ENCODE measurements at places on chromosomes 16 and 17.

GRCh38 chr17:5508810-5509209 lies 22.4 kb downstream of the MIS12 start:
- peak; percentile 70 for DNase-seq

GRCh38 chr16:87303431-87303930 lies 13.7 kb downstream of the C16orf95 start:
- no peak for DNase-seq

DNA sequence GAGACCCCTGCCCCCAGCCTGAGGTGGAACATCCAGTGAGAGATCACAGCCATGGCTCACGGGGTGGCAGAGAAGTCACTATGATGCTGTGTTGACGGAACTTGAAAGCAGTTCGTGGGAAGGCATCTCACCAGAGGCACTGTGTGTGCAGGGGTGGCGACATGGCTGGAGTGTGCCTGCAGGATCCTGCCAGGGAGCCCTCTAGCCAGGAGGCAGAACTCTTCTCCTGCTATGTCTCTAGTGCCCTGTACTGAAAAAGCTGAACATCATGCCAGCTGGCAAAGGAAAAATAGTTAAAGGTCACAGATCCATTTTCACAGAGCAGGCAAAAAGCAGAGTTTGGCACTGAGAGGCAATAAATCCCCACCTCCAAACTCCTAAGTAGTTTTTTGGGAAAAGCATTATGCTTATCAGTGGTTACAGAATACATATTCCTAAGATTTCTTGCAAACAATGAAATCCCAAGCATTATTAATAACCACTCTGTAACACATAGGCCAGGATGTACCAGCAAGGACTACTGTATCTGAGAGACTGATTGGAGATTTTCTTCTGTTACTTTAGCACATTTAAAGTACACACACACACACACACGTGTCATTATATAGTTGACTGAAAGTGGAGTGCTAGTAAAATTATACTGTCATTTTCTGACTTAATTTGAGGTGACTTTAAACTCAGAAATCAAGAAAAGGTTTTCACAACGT lies 36.8 kb downstream of the TNRC6C start:
- DNase-seq, result no peak

GRCh38 chr16:14289692-14290340 lies 218.7 kb downstream of the MRTFB start:
- no peak for DNase-seq

GRCh38 chr17:16935786-16936185 lies 36.1 kb downstream of the TNFRSF13B start:
- no peak for DNase-seq

DNA sequence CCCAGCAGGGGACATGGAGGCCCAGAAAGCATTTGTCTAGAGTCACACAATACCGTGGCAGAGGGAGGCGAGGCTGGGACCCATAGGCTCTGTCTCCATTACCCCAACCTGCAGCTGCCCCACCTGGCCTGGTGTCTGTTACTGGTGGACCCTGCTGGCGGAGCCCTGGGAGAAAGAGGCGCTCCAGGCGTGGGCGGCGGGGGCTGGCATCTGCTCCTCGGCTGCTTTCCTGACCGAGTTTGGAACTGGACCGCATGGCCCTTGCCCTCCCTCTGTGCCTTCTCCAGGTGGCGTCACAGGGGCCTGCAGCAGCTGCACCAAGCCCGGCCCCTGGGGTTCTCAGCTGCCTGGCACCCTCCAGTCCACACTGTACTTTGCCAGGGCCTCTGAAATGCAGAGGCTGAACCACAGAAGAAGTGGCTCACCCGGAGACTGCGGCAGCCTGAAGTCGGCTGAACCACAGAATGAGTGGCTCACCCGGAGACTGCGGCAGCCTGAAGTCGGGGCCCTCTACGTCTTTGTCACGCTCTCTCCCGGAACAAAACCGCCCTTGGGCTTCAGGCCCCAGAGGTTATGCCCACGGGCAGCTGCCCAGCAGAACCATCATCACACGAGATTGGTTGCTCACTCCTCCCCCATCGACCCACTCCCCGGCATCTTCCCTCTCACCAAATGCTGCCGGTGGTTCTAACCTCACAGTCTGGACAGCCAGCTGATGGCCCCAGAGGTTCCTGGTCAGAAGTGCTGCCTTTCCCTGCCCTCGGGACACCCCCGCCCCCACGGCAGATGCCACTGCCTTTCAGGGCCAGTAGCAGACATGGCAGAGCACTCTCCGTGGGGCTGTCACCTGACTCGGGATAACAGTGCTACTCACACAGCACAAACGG lies 20.2 kb downstream of the CBFA2T3 start:
- no peak for DNase-seq

DNA sequence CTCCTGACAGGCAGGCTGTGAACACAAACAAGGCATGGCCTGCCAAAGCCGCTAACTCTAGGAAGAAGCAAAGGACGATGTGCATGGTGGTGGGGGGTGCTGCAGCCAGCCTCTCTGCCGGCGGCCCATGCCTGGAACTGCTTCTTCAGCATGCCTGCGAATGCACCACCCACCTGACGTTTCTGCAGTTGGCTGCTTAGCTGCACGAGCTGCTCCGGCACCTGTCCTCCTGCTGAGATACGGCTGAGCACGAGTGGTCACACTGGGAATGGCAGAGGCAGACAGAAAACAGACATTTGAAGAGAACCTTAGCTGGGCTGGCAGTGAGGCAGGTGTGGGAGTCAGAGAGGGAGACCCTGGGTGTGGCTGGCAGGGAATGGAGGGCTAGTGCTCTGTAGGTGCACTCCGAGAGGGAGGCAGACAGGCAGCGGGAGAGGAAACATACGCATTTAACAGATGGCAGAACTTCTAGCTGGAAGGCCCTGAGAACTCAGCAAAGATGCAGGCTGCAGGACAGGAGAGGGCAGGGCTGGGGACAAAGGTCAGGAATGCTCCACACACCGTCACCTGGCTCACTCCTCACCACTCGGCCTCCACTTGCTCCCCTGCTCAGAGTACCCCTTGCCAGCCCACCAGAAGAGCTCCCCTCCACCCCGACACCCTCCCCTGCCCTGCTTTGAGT lies 5.2 kb downstream of the FLCN start:
- DNase-seq, result no peak

GRCh38 chr17:40355123-40355803 lies 9.3 kb downstream of the GJD3 start:
- no peak for DNase-seq

GRCh38 chr16:10189861-10190390 lies 7.7 kb upstream of the GRIN2A start:
- DNase-seq, result no peak

DNA sequence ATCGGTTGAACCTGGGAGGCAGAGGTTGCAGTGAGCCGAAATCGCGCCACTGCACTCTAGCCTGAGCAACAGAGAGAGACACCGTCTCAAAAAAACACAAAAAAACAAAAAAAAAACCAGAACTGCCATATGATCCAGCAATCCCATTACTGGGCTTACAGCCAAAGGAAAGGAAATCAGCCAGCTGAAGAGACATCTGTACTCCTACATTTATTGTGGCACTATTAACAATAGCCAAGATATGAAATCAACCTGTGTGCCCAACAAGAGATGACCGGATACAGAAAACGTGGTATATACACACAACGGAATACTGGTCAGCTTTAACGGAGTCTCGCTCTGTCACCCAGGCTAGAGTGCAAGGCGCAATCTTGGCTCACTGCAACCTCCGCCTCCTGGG lies 14.6 kb downstream of the FANCA start:
- DNase-seq, result no peak

GRCh38 chr16:56298948-56299596 lies 107.8 kb downstream of the GNAO1 start:
- DNase-seq, result no peak

- DNase-seq, result no peak
Measured at GRCh38 chr17:77286391-77286640, 145.5 kb downstream of the SEC14L1 start.

GRCh38 chr16:46729326-46729995 lies 18.7 kb downstream of the MYLK3 start:
- no peak for DNase-seq

- DNase-seq, result no peak
Measured at GRCh38 chr16:86294535-86295196, 215.7 kb upstream of the FOXF1 start.

DNA sequence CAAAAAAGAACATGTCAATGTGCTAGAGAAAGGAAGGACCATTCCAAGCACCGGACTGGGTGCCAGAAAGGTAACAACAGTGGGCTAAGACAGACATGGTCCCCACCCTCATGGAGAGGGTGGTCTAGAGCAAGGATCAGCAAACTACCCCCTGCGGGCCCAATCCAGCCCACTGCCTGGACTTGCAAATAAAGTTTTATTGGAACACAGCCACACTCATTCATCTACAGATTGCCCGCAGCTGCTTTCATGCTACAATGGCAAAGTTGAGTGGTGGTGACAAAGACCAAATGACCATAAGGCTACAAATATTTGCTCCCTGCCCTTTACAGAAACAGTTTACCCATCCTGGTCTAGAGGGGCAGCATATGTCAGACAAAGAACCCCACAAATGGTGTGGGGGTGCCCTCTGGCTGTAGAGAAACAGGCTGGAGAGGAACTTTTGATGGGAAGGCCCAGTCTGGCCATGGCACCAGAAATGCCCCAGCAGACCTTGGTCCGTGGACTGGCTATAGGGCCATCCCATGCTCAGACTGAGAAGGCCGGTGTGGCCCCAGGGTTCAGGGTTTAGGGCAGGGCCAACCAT lies 15.2 kb downstream of the CDH5 start:
- DNase-seq, result no peak

DNA sequence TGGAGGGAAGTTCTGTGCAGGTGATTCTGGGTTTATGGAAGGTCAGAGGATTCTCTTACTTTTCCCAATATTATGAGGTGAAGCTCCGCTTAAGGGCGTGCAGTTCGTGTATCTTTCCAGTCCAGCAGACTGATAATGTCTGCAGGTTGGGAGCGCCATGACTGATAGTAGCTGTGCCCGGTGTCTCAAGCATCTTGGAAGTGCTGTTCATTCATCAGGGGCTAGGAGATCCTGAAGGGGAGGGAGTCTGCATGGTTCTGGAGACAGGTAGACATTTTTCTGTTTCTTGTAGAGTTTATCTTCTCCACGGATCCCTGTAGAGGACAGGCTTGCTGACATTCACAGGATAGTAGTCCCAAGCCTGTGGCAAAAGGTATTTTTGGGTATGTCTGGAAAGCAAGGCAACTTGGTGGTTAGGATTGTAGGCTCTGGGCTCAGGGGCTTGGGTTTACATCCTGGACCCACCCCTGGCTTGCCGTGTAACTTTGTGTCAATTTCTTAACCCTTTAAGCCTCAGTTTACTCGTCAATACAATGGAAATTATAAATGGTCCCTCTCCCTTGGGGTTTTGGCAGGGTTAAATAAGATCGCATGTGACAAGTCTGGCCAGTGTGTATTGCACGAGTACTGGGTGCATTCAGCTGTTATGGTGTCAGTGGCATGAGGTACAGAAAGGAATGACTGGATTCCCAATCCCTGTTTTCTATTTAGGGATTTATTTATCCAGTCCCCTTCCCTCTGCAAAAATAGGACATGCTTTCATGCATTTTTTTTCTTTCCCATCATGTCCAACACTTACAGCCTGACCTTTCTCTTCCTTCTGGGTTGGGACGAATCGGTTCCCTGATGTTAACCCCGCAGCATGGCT lies 8.2 kb downstream of the HLF start:
- no peak for DNase-seq

DNA sequence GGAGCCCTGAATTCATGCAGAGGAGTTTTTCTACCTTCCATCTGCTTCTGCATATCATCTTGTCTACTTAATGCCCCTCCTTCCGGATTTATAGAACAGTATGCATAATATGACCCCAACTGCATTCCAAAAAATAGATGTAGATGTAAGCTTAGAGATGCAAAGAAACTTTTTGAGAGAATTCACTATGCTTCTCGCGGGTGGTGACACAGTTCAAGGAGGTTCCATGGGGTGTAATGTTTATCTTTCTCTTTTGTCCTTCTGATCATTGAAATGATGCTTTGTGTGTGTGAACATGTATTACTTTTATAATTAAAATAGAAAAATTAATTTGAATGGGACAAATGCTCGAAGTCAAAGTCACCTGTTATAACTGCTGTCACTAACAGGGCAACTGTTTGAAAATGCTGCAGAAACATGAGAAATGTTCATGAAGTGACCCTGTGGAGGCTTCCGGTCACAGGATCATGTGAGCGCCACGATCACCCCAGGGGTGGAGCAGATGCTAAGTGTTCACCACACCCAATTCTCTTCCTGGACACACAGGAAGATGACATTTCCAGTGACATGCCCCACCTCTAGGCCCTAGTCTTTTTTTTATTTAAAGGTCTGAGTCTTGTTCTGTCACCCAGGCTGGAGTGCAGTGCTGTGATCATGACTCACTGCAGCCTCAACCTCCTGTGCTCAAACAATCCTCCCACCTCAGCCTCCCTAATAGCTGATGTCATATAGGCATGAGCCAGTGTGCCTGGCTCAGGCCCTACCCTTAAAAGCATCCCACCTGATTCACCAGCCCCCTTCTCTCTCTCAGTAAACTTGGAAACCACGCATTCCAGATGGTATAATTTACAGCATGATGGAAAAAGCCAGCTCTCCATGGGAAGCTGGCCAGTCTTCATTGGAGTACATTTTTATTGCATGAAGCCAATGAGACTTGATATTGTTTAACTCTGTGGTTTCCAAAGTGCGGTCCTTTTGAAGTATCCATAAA lies 21.0 kb upstream of the AGRP start:
- no peak for DNase-seq

DNA sequence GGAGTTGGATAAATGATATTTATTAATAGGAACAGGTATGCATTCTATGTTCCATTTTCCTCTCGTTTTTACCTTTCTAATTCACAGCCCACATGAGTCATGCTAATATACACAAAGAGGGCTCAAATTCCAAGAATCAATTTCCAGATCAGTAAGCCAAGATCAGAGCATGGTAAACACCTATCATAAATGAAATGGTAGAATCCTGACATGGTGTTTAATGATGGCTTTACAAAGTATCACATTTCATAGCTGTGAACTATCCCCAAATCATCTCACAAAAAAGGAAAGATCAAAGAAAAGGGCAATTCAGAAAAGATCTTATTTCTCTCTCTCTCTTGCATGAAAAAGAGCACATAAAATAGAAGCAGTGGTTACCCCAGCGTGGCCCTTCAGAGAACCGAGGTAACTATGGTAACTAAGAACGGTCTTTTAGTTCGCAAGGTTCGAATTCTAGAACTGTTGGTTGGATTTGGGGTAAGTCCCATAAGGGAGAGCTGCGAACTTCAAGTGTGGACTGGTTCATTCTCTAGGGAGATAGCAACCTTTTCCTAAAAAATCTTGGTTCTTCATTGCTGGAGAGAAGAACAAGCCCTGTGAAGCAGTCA lies 73.0 kb downstream of the MARCHF10 start:
- DNase-seq, result no peak

- DNase-seq, result no peak
Measured at GRCh38 chr16:81231014-81231413, 7.5 kb upstream of the BCO1 start.

- DNase-seq, result no peak
Measured at GRCh38 chr17:28405632-28406472, at the start of gene SLC46A1. Gene SLC46A1 (minus strand): TSS chr17:28406212. CDS start chr17:28406114, 98 bp downstream.

DNA sequence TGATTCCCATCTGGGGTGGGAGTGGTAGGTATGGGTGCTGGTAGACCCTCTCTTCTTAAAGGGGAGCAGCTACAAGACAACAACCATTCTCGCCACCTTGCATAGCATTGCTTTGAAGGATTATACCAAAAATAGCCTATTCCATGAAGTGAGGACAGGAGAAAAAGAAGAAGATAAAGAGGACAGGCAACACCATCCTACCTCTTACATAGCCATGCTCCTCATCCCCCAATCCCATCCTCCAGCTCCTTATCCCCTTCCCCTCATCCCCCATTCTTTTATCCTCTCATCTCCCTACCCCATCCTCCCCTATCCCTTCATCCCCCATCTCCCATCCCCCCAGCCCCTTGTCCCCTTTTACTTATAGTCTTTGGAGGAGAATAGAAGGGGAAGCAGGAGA lies 29.1 kb downstream of the CCDC182 start:
- DNase-seq, result no peak

Data from non-pigmented ciliary epithelial cell (primary cell).